Stomach (tissue), 19 donors: ENCODE measurements at places on chromosomes 2 and 18. TPM values are rescaled to one million over a fixed set of nuclear protein-coding genes. Genes with fewer than 3 reads are reported as not detected.

The SRD5A2 gene
- not detected for total RNA-seq

GRCh38 chr2:230869914-230870543, 5.3 kb downstream of the ITM2C start:
- peak; percentile 18 for DNase-seq

- no peak for DNase-seq
These were observed 44.3 kb downstream of the ARHGAP28 start for GRCh38 chr18:6773777-6774176.

DNA sequence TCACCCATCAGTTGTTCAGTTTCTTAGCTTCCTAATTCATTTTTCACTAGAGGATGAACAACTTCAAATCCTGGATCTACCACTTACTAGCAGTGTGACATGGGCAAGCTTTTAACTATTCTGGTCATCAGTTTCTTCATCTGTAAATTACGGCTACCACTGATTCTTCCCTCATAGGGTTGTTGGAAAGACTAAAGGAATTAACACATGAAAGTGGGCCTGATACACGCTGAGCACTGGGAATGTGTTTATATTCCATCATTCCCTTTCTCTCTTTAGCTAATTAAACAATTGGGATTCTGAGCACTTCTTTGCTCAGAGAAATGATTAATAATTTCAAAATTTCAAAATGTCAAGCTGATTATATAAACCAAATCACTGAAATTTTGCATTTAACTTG, 862.3 kb upstream of the GCFC2 start:
- DNase-seq: no peak

- DNase-seq: no peak
These were observed 67.5 kb upstream of the DTNB start for GRCh38 chr2:25740810-25741381.

The HOXD12 gene
- not detected for total RNA-seq

The STARD6 gene
- total RNA-seq: not detected

GRCh38 chr2:222102575-222103349, 196.0 kb downstream of the PAX3 start:
- peak; percentile 6 for DNase-seq

The UGT1A10 gene
- 2.0 TPM for total RNA-seq

The RGPD5 gene
- total RNA-seq: 160 TPM

The CD226 gene
- 3.6 TPM for total RNA-seq
